ENCODE measurements at places on chromosomes 1 and 21.
A peak's percentile ranks its signal among the peaks of the same experiment; 100 is the strongest.

- DNase-seq, result no peak
These were observed 36.0 kb upstream of the MTF2 start for GRCh38 chr1:93043057-93043557.

- no peak for DNase-seq
These were observed 10.4 kb upstream of the TLR5 start for GRCh38 chr1:223153177-223154119.

- no peak for DNase-seq
These were observed 25.0 kb downstream of the WNT4 start for GRCh38 chr1:22117851-22118250.

DNA sequence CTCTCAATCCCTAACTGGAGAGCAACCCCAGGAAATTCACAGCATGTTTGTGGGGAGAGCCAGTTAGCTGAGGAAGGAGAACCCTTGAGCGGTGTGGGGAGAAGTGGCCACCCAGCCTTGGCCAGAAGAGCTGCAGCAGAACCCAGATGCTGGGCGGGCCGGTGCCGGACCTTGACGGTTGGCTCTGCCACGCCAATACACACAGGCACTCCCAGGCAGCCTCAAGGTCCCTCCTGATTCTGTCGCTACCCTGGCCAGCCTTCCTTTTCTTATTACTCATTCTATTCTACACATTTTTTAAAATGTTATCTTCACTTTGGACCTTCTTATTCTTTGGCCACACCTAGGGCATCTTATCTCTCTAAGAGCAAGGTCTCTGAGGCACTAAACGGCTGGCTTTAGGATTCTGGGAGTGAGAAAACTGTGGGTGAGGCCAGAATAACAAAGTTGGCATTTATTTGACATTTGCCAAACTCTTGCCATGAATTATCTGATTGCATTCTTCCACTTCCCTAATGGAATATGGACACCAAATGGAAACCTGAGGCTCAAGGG lies 50.4 kb upstream of the GPR37L1 start:
- no peak for DNase-seq

GRCh38 chr1:43834280-43835081 lies 99.1 kb upstream of the ARTN start:
- DNase-seq, result no peak

- no peak for DNase-seq
These were observed 421.7 kb upstream of the DEPDC1 start for GRCh38 chr1:68918563-68918962.

- no peak for DNase-seq
These were observed 9.3 kb upstream of the LORICRIN start for GRCh38 chr1:153250166-153250565.

- DNase-seq, result no peak
These were observed 4.8 kb downstream of the NKAIN1 start for GRCh38 chr1:31234870-31235269.

DNA sequence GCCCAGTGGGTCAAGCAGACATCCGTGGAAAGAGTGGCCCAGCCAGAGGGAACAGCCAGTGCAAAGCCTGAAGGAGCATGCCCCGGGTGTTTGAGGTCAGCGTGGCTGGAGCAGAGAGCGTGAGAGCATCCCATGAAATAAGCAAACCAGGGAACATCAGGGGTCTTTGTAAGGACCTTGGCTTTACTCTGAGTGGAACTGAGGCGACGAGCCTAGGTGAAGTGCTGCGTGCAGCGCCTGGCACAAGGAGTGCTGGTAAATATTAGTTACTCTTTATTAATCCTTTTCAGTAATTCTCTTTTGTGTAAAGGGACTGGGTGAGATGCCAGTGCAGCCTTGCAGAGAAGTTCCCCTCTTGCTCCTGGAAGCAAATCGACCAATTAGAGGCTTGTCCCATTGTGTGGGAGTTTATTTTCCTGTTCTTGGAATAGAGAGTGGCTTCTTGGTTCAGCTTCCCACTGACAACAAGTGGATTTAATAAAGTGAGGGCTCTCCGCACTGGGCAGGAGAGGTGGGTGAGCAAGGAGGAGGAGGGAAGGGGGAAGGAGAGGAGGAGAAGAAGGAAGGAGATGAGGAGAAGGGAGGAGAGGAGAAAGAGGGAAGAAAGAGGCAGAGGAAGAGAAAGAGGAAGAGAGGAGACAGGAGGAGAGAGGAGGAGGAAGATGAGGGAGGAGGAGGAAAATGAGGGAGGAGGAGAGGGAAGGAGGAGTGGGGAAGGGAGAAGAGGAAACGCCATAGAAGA lies 37.6 kb upstream of the DISP3 start:
- DNase-seq, result no peak

DNA sequence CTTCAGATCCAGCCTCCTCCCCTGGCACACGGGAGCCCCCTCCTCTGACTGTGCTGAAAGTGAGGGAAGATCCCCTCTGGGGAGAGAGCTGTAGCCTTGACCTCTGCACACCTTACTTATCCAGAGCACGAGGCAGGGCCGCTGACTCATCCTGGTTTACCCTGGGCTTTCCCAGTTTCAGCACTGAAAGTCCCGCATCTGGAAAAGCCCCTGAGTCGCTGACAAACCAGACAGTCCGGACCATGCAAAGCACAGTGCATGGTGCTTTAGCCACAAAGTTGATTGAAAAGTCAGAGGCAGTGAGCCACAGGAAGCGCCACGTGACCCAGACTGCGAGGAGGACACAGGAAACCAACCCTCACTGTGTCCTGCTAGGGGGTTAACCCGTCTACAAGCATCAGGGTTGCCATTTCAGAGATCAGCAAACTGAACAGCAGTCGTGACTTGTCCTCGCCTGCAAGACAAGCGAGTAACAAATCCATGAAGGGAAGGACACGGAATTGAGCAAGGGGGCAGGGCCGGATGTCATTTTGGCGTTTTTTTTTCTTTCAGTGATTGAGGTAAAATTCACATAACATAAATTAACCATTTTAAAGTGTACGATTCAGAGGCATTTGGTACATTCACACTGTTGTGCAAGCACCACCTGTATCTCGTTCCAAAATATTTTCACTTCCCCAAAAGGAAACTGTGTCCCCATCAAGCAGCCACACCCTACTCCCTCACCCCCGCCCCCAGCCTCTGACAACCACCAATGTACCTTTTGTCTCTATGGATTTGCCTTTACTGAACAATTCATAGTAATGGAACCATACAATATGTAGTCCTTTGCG lies 19.9 kb upstream of the IFNGR2 start:
- peak; percentile 56 for DNase-seq

DNA sequence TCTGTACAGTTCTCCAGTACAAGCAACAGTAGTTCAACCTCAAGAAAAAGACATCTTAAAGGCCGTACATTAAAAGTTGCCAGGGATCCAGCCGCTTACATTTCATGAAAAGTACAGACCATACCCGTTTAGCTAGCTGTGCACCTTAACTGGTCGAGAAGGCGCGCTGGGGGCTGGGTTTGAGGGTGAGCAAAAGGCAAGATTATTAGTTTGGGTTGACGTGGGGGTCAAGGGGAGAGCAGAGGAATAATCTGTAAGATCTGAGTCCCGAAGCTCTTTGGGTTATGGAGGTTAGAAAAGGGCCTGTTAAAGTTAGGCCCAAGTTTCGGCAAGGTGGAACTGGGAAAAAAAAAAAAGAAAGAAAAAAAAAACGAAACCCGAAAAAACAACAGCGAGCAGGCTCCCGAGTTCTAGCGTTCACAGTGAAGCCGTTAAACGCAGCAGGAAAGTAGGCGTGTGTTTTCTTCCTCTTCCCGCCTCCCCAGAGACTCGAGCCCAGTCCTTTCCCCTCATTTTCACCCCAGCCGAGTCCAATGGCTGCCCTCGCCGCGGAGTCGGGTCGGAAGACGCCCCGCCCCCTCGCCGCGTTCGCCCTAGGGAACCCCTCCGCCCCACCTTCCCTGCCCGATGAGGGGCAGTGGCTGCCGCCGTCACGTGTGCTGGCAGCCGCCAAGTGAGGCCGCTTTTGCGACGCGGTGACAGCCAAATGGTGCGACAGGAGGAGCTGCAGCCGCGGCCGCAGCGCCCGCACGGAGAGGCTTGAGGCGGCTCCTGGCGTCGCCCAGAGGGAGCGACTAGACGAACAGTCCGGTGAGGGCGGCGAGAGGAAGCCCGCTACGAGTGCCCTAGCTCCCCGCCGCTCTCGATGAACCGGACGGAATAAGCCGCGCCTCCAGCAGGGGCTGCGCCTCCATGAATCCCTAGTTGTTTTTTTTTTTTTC lies at the start of gene PKN2:
Gene PKN2 (plus strand): TSS at position 733 of the 941 bp plus-strand sequence. CDS start 308 bp downstream, outside the sequence.
- peak; percentile 89 for DNase-seq

DNA sequence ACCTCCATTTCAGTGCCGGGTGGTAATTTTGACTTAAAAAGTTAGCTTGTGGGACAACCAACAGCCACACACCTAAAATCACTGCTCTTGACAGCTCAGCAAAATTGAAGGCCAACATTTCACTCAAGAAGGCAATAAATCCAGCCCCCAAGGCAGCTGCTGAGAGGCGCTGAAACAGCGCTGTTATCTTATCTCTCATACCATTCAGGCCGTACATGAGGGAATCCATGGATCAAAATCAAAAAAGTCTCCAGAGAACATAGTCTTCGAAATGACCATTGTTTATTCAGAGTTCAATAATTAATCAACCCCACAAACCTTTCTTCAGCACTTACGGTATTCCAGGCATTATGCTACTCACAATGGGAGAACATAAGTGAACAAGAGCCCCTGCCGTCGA lies 38.5 kb downstream of the ZBTB18 start:
- DNase-seq, result no peak

DNA sequence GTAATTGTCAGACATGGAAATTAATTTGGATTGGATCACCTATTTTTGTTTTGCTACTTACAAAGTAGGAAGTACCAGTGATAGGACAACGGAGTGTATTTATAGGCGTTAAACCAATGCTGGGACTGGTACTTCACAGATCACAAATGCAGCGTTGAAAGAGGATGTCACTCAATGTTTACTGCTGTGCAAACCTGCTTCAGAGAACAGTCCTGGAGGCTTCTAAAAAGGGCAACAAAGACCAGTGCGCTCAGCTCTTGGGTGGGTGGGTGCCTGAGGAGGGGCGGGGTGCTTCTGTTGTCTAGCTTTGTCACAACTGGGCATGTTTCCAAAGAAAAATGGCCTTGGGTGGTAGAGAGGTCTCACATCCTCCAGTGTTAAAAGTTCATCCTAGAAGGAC lies 2.1 kb downstream of the C1orf21 start:
- DNase-seq, result no peak

DNA sequence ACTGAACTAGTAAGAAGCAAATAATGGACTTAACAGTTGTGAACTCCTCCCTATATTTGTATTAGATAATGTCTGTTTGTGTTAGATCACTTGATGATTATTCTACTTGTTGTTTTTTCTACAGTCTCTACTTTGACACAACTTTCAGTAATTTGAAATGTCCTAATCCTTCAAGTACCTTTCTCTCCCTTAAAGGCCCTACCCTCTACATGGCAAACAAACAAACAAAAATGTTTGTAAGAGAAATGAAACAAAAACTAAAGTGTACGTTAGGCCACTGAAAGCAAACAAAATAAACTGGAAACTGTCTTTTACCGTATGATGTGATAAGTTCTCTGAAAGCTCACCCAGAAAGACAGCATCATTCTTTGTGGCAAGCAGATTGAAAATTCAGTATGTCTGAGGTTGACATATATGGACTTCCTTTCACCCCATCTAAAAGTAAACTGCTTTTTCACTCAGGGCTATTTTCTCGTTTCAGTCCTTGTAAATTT lies 255.9 kb upstream of the SNX7 start:
- DNase-seq, result no peak

DNA sequence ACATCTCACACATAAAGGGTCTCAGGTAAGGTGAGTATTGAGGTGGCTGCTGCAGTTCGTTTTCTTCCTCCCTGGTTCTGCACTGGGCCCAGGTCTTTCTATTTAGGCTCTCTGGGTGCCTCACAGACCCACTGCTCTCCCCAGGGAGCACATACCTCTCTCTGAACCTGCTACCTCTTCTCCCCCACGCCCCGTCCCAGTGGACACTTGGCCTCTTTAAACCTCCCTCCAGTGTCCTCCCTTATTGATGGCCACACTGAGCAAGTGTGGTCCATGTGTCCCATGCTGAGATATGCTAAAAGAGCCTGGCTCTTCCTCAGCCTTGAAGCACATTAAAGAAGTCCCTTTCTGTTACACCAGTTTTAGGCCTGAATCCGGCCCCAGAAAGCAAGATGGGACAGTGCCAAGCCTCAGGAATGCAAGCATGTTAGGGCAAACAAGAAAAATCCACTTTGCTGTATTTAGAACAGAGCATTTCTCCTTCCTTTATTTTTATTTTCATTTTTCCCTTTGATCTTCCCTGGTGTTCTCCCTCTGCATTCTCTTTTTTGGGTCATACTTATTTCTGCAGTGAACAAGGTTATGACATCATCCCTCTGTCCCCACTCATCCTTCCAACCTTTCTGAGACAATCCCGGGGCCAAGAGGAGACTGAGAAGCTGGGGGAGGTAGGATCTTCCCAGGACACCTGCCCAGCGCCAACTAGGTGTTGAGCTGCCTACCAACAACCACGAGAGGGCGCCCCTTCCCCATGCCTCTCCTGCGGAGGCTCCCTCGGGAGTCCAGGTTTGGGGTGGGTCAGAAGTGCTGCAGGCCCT lies 5.0 kb upstream of the CHI3L2 start:
- DNase-seq, result no peak

GRCh38 chr1:218200979-218201378 lies 84.1 kb upstream of the RRP15 start:
- DNase-seq, result no peak

- no peak for DNase-seq
These were observed 40.1 kb upstream of the ERG start for GRCh38 chr21:38538353-38538752.

GRCh38 chr1:150560576-150561253 lies 11.5 kb downstream of the ADAMTSL4 start:
- DNase-seq, result peak; percentile 85

DNA sequence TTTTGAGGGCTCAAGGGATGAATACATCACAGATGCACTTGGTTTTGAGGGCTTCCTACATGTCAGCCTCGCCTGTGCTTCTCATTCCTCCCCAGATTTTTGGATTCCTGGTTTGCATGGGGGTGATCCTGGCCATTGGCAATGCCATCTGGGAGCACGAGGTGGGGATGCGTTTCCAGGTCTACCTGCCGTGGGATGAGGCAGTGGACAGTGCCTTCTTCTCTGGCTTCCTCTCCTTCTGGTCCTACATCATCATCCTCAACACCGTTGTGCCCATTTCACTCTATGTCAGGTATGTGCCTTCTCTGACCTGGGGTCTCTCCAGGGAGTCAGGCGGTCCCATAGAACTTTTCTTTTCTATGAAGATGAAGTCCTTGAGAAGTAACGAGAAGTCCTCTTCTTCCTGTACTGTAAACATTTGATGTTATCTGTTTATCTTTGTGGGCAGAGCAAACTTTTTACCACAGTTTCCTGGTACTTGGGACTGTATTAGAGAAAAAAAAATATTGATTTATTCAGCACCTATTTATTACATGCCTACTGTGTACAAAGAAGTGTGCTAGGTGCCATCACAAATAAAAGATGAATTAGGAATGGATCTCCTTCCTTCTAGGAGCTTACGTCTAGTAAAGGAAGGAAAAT lies 12.0 kb downstream of the ATP8B2 start:
- DNase-seq, result no peak

- no peak for DNase-seq
These were observed 56.2 kb downstream of the KLHDC7A start for GRCh38 chr1:18536915-18537314.

GRCh38 chr21:46229133-46229922 lies 754 bp upstream of the LSS start:
- no peak for DNase-seq
